Daoy (cell line): ENCODE measurements at places on chromosomes 11 and 22. TPM values are rescaled to one million over a fixed set of nuclear protein-coding genes. Genes with fewer than 3 reads are reported as not detected.
A peak's percentile ranks its signal among the peaks of the same experiment; 100 is the strongest.

- DNase-seq, result no peak
Measured at GRCh38 chr11:82930229-82930628, 28.7 kb downstream of the DDIAS start.

GRCh38 chr11:108199446-108200321 lies 22.8 kb downstream of the NPAT start:
- peak; percentile 30 for DNase-seq

- no peak for DNase-seq
Measured at GRCh38 chr11:16337421-16338213, 18.7 kb downstream of the SOX6 start.

DNA sequence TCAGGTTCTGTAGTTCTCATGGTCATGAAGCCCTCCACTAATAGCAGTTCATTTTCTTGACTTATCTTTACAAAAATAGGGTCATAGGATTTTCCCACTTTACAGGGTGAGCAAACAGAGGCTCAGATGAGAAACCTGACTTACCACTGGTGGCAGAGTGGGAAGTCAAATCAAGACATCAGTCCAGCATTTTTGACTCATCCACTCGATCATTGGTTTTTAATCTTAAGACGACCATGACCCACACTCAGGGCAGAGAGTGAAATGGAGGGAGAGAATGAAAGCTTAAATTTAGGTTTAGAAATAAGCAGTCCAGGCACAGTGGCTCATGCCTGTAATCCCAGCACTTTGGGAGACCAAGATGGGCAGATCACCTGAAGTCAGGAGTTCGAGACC lies 42.1 kb downstream of the RTL6 start:
- no peak for DNase-seq

DNA sequence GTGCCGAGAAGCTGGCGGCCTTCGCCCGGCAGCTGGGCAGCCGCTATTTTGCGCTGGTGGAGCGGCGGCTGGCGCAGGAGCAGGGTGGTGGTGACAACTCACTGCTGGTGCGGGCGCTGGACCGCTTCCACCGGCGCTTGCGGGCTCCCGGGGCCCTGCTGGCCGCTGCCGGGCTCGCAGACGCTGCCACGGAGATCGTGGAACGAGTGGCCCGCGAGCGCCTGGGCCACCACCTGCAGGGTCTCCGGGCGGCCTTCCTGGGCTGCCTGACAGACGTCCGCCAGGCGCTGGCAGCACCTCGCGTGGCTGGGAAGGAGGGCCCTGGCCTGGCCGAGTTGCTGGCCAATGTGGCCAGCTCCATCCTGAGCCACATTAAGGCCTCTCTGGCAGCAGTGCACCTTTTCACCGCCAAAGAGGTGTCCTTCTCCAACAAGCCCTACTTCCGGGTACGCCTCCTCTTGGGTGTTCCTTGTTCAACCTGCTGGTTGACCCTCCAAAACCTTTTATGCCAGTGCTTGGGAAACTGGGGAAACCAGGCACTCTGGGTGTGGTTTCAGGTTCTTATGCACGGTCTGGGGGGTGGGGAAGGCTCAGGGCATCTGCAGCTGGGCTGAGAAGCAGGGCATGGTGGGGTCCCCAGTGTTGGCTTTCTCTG lies 3.1 kb upstream of the TM7SF2 start:
- DNase-seq, result no peak

DNA sequence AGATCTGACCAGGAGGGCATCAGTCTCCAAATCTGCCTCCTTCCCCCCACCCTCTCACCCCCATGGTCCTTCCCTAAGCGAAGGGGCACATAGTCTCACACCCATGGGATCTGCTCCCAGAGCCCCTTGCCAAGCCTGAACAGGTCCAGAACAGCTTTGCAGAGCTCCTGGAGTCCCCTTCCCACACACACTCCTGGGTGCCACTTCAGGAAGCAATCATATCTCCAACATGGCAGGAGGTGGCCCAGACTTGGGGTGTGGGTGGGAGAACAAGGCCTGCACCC lies 63.0 kb downstream of the MICAL3 start:
- DNase-seq, result no peak

GRCh38 chr11:64633555-64634159 lies 42.6 kb downstream of the SLC22A12 start:
- DNase-seq, result no peak

The C11orf97 gene
- not detected in 2 replicates for total RNA-seq

The SLN gene
- 0.80 TPM in 1 of 2 replicates, not detected in the other for total RNA-seq
